Neural progenitor cell (in vitro differentiated cells): ENCODE measurements at places on chromosomes 2 and 18. TPM values are rescaled to one million over a fixed set of nuclear protein-coding genes. Genes with fewer than 3 reads are reported as not detected.

The CAPN14 gene
- 0.04 and 0.19 TPM in 2 replicates for total RNA-seq

The RNF125 gene
- total RNA-seq: 4.4 and 10.2 TPM in 2 replicates

The FAHD2B gene
- total RNA-seq: 13.0 and 24.3 TPM in 2 replicates

The DSC1 gene
- total RNA-seq: not detected in 2 replicates

The SP140 gene
- total RNA-seq: 0.06 TPM in 1 of 2 replicates, not detected in the other
